ENCODE measurements at places on chromosomes 1 and 21.

DNA sequence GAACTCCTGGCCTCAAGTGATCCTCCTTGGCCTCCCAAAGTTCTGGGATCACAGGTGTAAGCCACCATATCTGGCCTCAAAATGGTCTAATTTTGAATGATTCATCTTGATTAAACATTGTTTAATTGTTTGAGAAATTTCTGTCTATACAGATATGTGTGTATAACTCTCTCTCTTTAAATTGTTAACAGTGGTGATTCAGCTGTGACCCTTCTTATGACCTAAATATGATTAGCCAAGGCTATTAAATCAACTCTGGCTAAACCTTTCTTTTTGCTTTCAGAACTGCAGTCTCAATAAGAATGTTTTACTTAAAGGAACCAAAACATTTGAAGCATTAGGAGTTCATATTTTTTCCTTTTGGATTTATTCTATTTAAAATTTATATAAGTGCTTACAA is 19.2 kb upstream of the B3GALT5 start:
- no peak for DNase-seq

DNA sequence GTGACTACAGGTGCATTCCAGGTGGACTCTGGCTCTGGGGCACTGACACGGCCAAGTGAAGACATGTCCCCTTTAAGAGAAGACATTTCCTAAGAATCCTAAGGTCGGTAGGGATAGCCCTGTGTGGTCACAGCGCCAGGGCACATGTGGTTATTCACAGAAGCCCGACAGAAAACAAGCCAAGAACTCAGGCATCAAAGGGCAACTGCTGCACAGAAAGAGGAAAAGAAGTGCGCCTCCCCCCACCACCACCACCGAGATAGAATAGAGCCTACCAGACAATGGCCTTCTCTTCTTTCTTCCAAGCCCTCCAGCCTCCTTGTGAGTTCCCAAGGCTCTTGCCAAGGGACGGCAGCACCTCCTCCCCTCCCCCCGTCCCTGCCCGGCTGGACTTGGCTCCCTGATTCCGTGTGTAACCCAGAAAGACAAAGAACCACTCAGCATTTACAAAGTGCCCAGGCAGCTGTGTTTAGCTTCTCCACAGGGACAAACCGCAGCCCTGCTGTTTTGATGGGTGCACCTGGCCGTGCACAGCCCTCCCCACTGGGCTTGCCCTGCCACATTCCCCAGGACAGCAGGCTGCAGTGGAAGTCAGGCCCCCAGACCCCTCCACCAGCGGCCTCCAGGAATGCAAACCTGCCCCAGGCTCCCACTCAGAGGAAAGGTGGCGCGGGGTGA is 30.2 kb downstream of the TMPRSS2 start:
- DNase-seq: no peak

GRCh38 chr1:49765034-49765433 is 258.7 kb downstream of the AGBL4 start:
- DNase-seq: no peak

DNA sequence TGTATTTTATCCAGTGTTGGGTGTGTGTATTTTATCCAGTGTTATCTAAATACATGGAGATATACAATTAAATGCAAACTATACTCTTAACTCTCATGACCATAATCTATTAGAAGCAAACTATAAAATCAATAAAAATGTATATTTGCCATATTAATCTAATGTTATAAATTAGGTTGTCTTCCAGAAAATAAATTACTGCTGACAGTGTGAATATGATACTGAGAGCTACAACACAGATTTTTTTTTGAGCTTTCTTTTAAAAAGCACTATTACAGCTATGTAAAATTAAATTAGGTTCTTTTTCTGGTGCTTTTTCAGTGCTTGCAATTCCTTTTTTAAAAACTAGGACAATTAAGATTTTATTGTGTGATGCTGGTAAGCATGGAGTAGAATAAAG is 19.0 kb upstream of the GPR52 start:
- DNase-seq: no peak

DNA sequence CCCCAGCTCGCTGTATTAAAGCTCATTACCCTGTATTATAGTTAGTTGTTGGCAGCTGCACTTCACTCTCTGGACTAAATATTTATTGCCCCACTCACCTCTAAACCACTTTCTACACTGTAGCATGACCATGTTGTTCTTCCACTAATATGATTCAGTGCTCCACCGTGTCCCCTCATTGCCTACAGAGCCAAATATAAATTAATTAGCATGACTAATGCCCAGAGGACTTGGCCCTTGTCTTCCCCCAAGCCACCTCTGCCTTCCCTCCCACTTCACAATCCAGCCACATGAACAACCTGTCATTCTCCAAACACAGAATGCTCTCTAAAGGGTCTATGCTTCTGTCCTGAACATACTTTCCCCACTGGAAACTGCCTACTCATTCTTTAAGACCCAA is 276.5 kb downstream of the PLPP3 start:
- no peak for DNase-seq

DNA sequence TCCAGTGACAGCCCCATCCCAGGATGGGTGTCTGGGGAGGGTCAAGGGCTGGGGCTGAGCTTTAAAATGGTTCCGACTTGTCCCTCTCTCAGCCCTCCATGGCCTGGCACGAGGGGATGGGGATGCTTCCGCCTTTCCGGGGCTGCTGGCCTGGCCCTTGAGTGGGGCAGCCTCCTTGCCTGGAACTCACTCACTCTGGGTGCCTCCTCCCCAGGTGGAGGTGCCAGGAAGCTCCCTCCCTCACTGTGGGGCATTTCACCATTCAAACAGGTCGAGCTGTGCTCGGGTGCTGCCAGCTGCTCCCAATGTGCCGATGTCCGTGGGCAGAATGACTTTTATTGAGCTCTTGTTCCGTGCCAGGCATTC is 24.2 kb downstream of the PCSK9 start:
- DNase-seq: no peak

GRCh38 chr1:47479664-47480063 is 41.8 kb downstream of the FOXD2 start:
- DNase-seq: no peak

GRCh38 chr1:43427941-43428340 is 25.8 kb downstream of the HYI start:
- DNase-seq: no peak

DNA sequence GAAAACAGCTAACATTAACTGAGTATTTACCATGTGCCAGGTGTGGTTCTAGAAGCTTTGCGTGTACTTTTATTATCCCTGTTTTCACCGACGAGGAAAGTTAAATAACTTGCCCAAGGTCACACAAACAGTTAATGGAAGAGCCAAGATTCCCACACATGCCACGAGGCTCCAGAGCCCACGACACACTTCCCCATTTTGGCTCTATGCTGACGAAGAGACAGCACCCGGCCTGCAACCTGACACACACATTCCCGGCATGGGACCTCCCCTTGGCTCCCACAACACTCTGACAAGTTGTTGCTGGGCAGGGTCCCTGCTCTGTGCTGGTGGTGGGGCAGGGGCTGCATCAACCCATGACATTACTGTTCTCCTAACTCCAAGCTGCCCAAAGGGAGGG is 52.8 kb downstream of the RAP1GAP start:
- no peak for DNase-seq

GRCh38 chr1:48031676-48032075 is 34.5 kb upstream of the TRABD2B start:
- DNase-seq: no peak

- DNase-seq: no peak
Observed at GRCh38 chr21:38925923-38926322, 120.2 kb downstream of the ETS2 start.

DNA sequence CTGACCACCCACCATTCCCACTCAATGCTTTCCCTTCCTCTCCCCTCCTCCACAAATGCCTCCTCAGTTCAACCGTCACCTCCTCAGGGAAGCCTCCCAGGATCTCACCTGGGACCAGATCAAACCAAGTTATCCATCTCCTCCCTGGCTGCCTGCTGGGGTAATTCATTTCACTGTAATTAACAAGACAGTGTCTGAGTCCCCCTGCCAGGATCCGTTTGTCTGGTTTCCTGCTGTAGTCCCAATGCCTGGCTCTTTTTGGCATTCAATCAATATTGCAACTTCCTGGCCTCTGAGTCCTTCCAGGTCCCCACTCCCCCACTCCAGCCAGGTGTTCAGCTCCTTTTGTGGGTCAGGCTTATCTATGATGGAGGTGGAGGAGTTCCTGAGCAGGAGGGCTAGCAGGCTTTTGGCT is 687.7 kb downstream of the PTPRU start:
- DNase-seq: no peak

DNA sequence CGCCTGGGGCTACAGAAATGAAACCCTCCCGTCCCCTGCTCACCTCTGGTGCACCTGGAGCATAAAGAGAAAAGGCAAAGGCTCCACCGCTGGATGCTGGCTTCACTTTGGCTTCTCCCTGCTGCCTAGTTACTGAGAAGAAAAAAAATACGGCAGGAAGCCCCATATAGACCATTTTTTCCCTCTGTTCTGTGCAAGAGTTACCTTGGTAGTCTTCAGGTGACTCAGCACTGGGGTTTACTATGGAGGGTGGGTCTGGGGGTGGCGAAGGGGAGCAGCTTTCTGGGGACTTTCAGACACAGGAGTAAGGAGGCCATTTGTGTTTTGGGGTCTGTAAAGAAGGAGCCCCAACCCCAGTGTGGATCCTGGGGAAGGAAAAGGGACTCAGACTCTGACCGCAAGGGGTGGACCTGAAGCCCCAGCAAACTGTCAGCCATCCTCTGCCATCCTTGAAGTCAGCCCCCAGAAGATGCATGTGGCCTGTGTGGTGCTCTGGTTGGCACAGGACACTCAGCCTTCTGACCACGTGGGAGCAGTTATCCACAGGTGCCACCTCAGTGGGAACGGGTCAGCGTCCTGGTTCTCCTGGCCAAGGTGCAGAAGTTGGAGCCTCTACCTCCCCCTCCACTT is 25.9 kb upstream of the EPS8L3 start:
- DNase-seq: no peak

- no peak for DNase-seq
Observed at GRCh38 chr1:192974701-192975100, 84.5 kb downstream of the UCHL5 start.

DNA sequence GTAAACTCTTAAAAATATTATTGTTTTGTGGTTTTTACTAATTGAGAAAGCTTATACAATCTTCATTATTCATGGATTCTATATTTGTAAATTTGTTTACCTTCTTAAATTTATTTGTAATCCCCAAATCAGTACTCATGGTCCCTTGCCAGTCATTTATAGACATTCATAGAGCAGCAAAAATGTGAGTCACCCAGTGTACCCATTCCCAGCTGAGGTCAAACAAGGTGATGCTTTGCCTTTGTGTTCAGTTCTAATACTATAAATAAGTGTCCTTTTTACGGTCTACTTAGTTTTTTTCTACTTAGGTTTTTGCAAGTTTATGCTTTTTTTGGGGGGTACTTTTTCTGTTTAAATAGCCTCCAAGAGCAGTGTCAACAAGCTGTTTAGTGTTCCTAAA is 36.1 kb downstream of the SORT1 start:
- no peak for DNase-seq

- peak; percentile 89 for DNase-seq
Observed at GRCh38 chr1:211382714-211383480, 56.3 kb downstream of the TRAF5 start.

- DNase-seq: no peak
Observed at GRCh38 chr1:60367532-60367931, 294.0 kb upstream of the C1orf87 start.

- DNase-seq: no peak
Observed at GRCh38 chr1:227949954-227950734, 2.4 kb upstream of the WNT9A start.

- no peak for DNase-seq
Observed at GRCh38 chr21:16678429-16679160, 834.2 kb upstream of the CXADR start.

DNA sequence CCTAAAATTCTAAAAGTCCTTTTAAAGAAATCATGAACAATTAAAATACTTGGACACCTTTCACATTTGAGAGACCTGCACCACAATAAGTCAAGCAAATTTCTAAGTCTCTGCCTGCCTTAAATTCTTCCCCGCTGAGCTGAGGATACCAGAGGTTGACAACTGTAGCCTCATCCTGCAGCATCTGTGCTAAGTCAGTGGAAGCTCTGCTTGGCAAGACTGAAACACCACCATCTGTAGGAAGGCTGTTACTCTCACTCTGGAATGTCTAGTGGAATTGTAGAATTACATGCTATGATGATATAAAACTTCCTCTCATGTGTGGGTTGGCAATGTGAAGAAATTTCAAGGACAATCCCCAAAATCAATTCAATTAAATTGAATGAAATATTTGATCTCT is 1756.5 kb downstream of the NCAM2 start:
- DNase-seq: no peak

Data from left renal pelvis (tissue), 4 donors.